ENCODE measurements at places on chromosomes 2 and 18.

DNA sequence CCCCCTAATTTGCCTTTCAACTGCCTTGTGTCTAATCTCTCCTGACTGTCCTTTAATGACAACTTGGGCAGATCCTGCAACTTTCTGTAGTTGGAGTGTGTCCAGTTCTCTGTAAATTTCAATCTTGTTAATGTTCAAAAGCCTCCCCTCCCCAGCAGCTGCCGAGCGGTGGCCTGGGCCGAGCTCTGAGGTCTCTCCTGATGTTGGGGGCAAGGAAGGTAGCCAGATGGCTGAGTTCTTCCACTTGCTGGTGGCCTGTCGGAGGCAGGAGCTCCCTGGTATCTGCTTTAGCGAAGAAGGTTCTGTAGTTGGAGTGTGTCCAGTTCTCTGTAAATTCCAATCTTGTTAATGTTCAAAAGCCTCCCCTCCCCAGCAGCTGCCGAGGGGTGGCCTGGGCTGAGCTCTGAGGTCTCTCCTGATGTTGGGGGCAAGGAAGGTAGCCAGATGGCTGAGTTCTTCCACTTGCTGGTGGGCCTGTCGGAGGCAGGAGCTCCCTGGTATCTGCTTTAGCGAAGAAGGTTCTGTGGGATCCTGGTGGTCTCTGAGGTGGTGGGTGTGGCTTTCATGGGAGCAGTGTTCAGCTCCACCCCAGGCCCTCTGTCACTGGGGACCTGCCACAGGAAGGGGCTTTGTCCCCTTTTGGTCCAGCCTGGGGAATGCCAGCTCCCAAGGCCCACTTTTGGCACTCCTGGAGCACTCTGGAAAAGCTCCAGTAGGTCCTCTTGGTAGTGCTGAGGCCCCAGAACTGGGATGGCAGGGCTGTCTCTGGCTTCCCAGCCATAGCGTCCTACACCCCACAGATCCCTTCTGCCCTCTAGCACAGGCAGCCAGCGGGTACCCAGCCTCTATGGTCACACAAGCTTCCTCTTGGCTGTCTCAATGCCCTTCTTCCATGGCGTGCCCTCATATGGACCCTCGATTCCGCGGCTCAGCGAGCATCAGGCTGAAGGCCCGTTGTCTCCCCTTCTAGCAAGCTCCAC is 211.9 kb downstream of the ALPK2 start:
- peak; percentile 45 for DNase-seq

DNA sequence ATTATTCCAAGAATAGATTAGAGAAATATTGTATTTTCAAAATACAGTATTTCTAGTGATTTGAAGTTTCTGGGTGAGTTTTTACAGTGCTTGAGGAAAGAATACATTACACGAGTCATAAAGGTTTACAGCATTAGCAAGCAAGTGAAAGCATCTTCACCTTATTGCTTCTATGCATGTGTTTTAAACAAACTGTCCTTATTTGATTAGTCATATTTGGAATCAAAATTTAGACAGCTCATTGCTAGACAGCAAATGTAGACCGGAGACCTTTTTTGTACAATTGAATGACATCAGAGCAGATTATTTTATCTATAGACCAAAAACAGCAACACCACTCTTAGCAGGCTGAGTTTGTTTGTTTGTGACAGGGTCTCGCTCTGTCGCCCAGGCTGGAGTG is 69.2 kb downstream of the FAM161A start:
- DNase-seq = no peak

DNA sequence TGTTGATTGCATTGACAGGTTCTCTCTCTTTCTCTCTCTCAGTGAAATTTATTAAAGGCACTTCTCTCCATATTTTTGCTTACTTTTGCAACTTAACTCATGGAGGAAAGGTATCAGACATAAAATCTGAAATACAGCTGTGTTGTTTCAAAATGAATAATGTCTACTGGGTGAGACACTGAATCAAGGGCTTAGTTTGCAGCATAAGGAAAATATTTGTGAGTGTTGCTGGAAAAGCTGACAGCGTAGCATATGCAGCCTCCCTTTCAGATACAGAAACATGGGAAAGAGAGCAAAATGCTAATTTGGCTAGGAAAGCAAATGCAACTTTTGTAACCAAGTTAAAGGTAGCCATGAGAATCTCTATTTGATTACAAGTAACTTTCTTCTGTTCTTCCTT is 81.5 kb upstream of the COL3A1 start:
- DNase-seq = no peak

GRCh38 chr18:36950960-36951359 is 122.0 kb downstream of the KIAA1328 start:
- DNase-seq = no peak

DNA sequence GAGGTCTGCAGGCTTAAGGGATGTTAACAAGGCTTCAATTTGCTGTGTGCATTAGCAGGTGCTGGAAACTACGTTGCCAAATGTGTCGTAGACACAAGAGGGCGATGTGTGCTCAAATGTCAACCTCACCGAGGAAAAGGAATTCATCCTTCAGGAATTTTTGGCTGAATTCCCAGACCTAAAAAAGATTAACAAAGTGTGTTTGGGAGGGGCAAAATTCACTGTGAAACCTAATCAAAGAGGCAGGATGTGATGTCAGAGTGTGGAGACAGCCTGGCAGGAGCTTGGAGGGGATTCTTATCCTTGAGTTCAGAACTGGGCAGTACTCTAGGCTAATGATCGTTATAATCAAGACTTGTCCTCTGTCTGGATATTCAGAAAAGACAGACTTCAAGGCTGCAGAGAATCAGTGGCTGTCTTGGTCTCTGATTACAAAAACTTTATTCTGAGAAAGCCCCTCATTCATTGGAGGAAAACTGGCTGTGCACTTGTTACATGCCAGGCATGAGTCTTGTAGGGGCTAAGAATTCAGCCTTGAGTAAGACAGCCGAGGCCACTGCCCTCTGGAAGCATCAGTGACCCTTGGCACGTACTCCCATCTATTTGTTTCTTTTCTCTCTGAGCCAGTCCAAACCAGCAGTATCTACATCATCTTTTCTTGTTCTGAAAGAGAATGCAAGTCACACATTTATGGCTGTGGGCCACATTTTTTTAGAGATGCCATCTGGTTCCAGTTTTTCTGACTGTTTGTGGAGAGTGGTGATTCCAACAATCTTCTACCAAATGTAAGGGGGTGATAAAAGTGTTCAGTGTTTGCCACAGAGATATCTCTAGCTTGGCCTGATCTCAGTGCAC is 18.7 kb upstream of the SCYGR1 start:
- DNase-seq = peak; percentile 92

- DNase-seq = no peak
These were observed 38.8 kb upstream of the DNER start for GRCh38 chr2:229752970-229753729.

GRCh38 chr2:148177559-148177958 is 156.7 kb downstream of the MBD5 start:
- DNase-seq = no peak

DNA sequence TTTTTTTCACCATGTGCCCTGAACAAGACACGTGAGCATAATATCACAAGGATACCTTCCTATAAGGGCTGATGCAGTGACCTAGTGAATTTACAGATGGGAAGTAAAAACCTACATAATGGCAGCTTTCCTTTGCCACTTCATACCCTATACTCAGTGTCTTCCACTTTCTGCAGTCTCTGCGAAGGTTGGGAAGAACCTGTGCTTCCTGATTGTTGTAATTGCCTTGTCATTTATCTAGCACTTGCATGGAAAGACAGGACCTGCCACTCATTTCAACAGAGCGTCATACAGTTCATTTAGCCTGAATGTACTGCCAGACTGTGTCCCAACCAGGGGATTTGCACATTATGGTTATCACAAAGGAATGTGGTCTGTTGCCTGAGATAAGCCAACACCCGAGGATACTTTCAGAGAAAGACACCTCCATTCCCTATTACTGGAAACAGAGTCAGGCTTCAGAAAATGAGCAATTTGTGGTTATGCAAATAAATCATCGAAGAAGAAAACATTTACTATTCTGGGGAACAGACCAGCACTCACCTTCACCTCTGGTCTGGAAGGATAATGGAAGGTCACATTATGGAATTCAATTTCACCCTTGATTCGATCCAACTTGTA is 55.0 kb downstream of the ABCB11 start:
- DNase-seq = no peak

DNA sequence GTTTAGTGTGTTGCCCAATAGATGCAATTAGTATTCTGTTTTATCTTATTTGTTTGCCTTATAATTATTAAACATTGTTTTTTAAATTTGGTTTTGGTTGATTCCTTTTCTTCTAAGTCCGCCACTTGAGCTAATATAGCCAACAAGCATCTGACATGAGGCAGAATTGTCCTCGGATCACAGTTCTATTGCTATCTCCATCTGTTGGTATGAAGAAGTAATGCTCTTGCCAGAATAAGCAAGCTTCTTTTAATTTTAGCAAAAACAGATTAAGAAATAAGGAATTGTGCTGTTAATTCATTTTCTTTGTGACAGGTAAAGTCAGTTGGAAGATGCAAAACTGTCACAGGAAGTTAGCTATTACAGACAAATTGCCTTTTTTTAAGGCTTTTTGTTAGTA is 54.3 kb downstream of the R3HDM1 start:
- no peak for DNase-seq

DNA sequence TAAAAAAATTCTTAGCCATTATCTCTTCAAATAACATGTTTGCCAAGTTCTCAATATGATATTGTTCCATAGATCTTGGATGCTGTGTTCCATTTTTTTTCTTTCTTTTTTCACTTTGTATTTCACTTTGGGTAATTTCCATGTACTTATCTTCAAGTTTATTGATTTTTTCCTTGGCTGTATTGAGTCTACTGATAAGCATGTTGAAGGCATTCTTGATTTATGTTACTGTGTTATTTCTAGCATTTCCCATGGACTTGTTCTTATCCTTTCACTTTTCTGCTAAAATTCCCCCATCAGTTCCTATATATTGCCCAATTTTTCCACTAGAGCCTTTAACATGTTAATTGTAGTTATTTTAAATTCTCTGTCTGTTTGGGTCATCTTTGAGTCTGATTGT is 50.8 kb upstream of the CHN1 start:
- no peak for DNase-seq

DNA sequence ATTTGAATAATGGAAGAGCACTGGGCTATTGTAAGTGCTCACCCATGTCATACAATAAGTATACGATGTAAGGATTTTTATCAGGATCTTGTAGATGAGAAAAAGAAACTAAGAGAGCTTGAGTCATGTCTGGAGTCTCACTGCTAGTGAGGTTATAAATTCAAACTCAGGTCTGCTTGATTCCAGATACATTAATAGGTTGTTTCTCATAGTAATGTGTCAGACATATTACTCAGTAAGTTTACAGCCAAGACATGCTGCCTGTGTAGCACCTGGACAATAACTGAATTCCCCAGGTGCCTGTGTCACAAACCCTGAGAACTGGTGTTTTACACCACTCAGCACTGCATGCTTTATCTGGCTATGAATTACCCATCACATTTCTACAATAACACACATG is 216.9 kb upstream of the LRP1B start:
- DNase-seq = no peak

DNA sequence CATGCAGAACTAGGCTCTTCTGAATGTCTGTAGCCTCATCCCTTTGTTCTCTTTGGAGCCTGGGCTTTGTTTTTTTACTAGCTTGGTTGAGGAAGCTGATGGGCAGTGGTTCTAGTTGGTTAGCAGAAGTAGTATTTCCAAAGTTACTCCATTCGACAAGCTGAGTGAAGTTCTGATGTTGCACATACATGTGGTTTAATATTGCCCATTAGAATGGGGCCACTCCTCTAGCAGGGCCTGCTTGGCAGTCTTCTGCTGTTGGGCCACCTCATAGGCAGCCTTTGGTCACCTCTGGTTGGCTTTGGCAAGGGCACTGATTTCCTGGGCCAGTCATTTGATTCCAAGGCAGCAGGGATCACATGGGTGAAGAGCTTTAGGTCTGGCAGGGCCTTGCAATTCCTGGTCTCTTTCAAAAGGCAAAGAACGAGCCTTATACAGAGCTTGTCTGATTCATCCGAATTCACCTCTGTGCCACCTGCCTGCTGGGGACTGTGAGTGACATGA is 2.5 kb downstream of the RPIA start:
- DNase-seq = no peak

DNA sequence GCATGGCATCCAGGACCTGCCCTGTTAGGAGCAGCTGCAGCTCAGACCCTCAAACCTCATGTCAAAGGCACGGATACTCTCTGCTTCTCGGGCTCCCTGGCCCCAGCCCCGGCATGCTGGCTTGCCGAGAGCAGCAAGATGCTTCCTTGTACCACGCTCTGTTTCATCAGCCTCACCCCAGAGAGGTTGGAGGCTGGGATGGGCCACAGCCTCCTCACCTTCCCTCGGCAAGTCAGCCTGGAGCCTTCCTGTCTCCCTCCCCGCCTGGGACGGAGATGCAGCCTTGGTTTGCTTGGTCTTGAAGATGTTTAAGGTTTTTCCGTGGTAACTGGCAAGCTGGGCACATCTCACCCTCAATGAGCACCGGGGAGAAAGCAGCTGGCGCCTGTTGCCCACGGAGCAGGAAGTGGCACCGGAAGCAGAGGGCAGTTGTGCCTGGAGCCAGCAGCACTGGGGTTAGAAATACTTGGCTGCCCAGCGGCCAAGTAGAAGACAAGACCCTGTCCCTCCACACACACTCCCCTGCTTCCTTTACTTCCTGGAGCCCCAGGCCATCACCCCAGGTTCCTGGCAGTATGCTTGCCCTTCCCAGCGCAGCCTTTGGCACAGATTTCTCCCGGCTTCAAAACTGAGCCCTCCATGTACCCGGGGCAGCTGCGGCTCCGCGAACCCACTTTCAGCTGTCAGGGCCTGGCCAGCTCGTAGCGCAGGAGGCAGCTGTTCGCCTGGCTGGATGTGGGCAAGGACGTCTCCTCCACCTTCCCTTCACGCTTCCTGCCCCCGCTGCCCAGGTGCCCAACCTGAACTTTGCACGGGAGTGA is 17.4 kb downstream of the FBLN7 start:
- DNase-seq = no peak

DNA sequence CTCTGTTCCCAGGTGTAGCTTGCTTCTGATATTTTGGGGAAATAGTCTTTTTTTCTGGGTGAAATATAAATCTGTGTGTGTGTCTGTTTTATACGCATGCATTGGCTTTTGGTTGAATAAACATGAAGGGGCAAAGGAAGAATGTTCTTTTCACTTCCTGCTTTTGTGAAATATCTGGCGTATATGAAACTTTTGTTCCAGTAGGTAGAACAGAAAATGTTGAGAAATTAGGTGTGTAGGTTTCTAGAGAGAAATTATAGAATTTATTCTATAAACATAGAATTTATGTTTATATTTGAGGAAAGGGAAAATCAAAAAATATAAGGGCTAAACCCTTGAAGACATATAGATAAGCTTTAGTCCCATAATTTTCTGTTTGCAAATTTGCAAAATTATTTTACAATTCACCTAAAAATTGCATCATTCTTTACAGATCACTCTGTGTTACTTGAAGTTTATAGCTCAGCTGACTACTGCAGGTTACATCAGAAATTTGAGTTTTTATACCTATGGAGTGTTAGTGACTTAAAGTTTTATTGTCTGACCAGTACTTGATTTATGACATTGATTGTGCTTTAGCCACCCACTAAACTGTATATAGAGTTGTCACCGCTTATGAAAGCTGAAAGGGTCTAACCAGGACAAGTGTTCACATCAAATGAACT is 116.1 kb downstream of the FAM117B start:
- DNase-seq = no peak

- DNase-seq = no peak
These were observed 21.5 kb upstream of the SERPINB7 start for GRCh38 chr18:63753676-63754075.
